ENCODE measurements at places on chromosomes 1 and 21.

DNA sequence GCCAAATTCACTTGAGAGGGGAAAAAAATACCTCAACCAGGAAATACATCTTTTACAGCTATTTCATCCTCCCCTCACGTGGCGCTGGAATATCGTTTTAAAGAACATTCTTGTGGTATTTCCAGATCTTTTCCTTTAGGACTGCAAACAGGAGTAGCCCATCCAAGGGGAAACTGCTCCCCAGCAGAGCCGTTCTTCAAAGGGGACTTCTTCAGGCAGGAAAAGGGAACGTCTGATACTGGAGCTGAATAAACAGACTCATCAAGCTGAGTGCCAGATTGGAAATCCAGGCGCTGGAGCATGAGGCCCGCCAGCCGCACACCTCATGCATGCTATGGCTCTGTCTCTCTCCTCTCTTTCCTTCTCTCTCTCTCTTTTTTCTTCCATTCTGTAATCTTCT is 34.0 kb upstream of the PROX1 start:
- no peak for DNase-seq

DNA sequence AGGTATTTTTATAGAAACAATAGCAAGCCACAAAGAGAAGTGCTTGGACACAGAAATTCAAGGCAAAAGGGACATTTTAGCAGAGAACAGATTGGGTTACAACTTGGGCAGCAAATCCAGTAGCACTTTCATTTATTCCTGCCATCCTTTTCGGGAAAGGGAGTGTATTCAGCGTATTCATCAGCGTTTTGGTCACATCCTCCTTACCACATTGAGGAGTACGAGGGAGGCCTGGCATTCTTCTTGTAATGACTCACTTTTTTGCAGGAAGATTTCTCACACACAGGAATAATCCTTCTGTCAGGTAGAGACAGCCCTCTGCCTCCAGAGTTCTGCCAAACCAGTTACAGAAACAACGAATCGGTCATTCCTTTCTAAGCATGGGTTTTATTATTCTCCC is 18.1 kb upstream of the FAM78B start:
- no peak for DNase-seq

- no peak for DNase-seq
Observed at GRCh38 chr1:65791801-65792668, 660 bp upstream of the PDE4B start.

- DNase-seq = peak; percentile 39
Observed at GRCh38 chr1:212566522-212567479, 41.8 kb upstream of the ATF3 start.

GRCh38 chr21:42040411-42041180 is 30.4 kb upstream of the ZBTB21 start:
- no peak for DNase-seq

- DNase-seq = no peak
Observed at GRCh38 chr1:3250624-3251023, 181.6 kb downstream of the PRDM16 start.

GRCh38 chr1:44000122-44000665 is 8.8 kb downstream of the CCDC24 start:
- no peak for DNase-seq

GRCh38 chr1:25106976-25107642 is 125.2 kb downstream of the SYF2 start:
- no peak for DNase-seq

DNA sequence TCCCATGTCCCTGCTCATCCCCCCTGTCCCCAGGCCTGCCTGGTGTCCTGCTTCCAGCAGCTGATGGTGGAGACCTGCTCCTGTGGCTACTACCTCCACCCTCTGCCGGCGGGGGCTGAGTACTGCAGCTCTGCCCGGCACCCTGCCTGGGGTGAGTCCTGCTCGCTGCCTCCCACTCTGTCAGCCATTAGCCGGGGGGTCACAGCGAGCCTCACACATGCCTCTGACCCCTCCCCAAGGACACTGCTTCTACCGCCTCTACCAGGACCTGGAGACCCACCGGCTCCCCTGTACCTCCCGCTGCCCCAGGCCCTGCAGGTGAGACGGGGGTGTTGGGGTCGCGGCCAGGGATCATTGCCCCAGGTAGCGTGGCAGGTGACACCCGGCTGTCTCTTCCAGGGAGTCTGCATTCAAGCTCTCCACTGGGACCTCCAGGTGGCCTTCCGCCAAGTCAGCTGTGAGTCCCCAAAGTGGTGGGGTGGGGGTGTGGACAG is 10.0 kb downstream of the SCNN1D start:
- peak; percentile 9 for DNase-seq

GRCh38 chr1:41902159-41902577 is 16.6 kb downstream of the HIVEP3 start:
- no peak for DNase-seq

DNA sequence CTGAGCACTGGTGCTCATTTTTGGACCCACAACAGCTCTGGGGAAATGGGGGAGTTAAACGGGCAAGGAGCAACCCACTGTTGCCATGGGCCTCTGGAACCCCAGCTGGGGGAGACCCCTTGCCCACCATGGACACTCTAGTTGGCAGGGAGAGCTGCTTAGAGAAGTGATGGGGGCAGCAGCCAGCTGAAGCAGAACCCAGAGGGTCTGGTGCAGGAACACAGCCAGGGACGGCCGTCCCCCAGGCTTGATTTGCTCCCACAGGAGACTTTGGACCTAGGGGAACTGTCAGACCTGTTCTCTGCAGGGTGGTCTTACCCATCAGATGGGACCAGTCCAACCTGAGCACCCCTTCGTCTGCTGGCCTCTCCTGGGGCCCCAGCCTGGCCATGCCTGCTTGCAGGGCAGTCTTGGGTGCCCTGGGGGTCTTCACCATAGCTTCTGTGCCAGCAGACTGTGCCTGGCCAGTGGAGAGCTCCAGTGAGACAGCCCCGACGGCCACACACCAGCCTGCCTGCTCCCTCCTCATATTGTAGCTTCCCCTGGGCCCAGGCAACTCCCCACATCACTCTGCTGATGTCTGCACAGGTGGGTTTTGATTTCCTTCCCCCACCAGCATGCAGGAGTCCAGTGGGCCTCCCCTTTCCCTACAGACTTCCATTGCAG is 11.3 kb downstream of the SPATC1L start:
- no peak for DNase-seq

DNA sequence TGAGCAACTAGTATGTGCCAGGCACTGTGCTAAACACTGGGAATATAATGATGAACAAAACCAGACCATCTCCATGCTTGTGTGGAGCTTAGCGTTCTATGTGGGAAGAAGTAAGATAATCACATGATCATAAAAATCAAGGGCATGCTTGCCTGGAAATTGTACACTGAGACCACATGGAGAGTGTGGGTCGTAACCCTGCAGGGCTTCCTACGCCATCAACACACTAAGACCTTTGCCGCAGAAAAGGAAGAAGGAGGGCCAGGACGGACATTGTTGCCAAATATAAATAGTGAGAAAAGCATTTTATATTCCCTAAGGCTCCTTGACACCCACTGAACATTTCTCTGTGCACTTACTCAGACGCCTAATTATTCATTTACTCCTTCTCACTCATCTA is 388.1 kb upstream of the VAMP3 start:
- no peak for DNase-seq

DNA sequence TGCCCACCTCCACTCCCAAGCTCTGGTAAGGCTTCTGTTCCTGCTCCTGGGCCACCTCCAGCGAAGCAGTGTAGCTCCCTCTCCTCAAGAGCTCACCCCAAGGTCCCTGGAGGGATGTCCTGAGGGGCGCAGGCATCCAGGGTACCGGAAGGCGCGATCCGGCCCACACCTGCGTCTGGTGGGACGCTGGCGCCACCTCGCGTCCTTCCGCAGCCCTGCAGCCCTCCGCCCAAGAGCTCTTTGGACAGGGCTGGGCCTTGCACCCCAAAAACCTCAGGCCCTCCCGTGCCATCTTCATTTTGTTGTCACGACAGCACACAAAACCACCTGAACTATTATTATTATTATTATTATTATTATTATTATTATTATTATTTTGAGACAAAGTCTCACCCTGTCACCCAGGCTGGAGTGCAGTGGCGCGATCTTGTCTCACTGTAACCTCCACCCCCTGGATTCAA is 49.2 kb upstream of the PAX7 start:
- no peak for DNase-seq

DNA sequence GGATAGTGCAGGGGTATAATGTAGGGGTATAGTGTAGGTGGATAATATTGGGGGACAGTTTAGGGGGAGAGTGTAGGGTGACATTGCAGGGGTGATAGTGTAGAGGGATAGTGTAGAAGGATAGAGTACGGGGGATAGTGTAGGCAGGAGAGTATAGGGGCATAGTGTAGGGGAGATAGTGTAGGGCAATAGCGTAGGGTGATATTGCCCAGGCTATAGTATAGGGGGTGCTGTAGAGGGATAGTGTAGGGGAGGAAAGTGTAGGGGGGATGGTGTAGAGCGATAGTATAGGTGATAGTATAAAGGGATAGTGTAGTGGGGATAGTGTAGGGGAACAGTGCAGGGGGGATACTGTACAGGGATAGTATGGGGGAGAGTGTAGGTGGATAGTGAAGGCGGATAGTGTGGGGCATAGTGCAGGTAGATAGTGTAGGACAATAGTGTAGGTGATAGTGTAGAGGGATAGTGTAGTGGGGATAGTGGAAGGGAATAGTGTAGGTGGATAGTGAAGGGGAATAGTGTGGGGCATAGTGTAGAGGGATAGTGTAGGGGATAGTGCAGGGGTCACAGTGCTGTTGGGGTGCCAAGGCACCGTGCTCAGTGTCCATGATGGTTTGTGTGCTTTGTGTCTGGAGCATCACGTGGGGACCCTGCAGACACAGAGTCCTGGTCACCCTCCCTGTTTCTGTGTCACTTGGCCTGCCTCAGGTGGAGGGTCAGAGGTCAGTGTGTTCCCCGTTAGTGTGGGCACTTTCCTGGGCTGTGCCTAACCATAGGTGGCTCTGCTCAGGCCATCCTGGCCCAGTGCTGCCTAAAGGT is 10.5 kb upstream of the ARF1 start:
- no peak for DNase-seq

DNA sequence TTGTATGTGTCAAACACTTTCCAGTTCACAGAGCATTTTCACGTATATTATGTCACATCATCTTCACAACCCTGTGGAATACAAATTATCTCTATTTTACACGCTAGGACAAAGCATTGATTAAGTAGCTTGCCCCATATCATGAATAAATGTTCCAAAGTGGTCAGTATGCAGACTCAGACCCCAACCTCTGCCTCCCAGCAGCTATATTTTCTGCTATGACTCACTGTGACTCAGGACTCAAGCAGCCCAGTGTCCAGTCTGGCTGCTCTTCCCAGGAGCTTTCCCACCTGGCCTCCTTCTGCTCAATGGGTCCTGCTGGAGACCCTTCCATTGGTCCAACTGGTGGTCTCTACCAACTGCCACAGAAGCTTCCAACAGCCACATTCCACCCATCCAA is 56.0 kb upstream of the RAP1A start:
- no peak for DNase-seq

GRCh38 chr1:84253036-84253435 is 48.5 kb upstream of the SAMD13 start:
- no peak for DNase-seq

- DNase-seq = no peak
Observed at GRCh38 chr21:29501451-29501850, 202.7 kb downstream of the BACH1 start.

DNA sequence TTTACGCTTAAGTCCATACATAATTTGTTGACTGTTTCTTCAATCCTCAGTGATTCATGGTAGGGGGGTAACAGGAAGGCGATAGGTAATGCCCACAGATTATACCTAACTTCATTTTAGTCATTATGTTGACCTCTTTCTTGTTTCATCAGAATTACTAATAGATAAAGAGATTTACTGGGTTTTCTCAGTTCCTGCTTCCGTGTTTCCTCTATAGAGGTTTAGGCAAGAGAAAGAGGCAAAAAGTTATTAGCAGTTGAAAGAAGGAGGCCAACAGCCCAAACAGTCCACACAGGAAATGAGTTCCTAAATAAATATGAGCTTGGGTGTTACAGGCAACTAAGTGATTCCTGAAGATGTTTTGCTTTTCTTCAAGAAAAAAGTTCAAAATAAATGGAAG is 17.9 kb upstream of the CLCA1 start:
- no peak for DNase-seq

- no peak for DNase-seq
Observed at GRCh38 chr1:201396861-201397464, 2.2 kb downstream of the LAD1 start.

DNA sequence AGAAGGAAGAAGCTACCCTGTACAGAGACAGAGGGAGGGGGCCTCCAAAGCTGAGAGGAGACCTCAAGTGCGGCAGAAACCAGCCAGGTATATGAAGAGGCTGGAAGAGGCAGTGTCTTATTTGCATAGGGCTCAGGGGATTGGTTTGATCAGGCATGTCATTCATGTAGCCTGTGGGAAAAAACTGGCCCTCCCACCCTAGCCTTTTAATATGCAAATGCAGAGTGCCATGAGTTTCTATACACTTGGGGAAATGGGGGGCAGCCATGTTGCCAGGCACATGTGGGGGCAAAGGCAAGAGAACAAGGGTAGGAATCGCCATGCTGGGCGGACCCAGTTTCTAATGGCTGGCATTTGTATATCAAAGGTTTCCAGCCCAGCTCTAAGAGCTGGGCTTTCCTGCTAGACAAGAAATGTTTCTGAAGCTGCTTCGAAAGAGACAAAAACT is 172.7 kb downstream of the RASAL2 start:
- DNase-seq = no peak

DNA sequence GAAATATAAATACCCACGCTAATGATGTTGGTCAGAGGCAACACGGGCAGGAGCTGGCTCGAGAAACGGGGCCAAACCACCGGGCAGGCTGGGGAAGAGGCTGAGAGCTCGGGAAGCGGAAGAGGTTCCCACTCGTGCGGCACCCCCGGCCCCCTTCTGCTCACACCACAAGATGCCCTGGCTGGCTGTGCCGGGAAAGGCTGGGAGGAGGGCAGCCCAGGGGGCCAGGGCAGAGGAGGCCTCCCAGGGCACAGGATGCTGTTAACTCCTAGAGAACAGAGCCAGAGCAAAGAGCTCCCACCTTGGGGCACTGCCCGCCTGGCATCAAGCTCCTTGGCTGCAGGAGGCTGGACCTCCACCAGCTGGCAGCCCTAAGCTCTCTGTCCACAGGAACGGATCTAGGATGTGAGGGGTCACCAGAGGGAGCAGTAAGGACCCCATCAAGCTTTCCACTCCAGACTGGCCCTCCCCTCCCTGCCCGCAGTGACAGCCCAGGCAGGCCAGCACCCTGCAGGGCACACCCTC is 44.8 kb downstream of the CASZ1 start:
- no peak for DNase-seq

All from NCI-H187 treated with DMSO at 0.1 percent for 48 hours (cell line).